Stimulated activated CD4-positive, alpha-beta T cell treated with anti-CD3 and anti-CD28 coated beads, TNF-alpha, amount 100 ng/mL, for 48 hours (primary cell): ENCODE measurements at places on chromosomes 3 and 15.

DNA sequence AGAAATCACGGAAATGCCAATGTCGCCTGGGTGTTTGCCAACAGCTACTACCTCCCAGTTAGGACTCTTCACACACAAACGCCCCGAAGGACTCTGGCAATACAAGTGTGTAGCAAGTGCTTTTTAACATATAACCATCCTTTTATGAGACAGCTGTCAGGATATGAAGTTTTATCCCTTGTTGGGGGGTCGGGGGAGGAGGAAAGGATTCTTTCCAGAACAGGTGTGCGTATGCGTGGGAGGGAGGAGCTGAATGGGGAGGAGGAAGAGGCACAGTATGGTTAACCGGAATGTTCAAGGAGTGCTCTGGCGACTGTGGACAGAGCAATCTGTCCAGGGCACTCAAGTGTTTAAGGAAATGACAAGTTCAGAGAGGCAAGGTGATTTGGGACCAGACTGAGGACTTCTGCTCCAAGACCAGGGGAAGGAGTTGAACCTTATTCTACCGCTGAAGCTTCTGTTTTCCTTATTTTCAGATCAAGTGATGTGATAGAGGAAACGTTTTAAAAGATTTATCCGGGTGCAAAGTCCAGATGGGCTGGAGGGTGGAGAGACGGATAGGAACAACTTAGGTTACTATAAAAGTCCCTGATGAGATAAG is 1.3 kb downstream of the TSPAN3 start:
- no peak for DNase-seq

- DNase-seq: peak; percentile 24
Observed at GRCh38 chr15:31867536-31868442, 162.5 kb upstream of the CHRNA7 start.

DNA sequence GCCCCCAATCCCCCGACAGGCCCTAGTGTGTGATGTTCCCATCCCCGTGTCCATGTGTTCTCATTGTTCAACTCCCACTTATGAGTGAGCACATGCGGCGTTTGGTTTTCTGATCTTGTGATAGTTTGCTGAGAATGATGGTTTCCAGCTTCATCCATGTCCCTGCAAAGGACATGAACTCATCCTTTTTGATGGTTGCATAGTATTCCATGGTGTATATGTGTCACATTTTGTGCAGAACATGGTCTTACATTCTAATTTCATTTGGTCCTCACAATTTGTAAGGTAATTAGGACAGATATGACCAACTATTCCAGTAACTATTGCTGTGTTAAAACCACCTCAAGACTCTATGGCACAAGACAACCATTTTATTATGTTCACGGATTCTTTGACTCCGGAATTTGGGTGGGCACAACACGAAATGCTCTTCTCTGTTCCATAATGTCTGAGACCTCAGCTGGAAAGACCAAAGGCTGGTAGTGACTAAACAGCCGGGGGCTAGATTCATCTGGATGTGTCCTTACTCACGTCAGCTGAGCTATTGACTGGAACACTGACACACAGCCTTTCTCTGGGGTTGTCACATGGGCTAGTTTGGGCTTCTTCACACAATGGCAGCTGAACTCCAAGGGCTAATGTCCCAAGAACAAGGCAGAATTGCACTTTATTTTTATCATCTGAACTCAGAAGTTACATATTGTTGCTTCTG is 13.6 kb upstream of the GLCE start:
- DNase-seq: no peak

GRCh38 chr15:51726302-51727073 is 11.0 kb downstream of the LYSMD2 start:
- no peak for DNase-seq

- DNase-seq: no peak
Observed at GRCh38 chr3:50318615-50319014, 3.9 kb downstream of the HYAL2 start.

DNA sequence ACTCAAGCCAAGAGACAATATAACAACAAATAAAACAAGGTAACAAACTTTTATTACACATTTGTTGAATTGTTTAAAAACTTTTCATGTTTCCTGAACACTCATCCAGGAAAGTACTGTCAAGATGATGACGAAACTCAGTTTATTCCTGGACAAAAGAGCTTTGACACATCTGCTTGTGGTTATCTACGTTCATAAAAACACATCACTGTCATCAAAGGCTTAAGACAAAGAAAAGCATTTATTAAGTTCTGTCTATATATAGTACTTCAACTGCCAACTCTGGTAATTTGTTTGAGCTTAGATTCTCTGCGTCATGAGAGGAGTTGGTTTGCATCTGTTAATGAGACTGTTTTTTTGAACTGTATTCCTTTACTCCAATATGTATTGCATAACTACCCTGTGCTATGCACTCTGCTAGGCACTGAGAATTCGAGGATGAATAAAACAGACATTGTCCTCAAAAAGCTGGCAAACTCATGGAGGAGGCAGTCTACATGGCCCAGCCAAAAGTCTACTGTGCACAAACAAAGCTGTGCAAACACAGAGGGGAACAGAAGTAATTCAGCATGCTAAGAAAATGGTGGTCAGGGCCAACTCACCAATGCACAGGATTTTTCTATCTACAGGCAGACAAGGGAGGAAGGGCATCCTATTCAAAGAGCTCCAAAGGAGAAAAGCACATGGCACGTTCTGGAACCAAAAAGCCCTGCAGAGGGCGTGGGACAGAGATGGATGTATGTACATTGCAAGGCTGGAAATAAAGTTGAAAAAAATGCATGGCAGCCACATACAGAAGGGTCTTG is 21.5 kb downstream of the PLD1 start:
- DNase-seq: no peak

DNA sequence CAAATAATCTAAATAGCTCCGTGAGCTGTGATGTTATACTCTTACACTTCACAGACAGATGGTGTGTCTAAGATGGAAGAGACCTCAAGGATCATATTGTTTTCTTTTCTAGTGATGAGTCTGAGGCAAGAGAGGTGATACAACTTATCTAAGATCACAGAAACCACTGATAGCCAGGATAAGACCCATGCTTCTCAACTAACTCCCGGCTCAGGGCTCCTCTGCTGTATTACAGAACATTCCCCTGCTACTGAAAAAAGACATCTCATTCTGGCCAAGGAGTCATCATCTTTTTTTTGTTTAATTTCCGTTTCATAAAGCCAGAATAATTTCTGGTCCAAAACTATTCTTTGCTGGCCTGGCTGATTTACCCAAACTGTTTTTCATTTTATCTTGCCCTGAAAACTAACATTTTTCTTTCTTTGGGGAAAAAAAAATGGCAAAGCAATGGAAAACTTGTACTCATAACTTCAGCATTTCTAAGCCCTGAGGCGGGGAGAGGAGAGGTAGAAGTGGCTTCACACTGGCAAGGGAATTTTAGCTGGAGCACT is 46.9 kb upstream of the GAP43 start:
- DNase-seq: no peak

DNA sequence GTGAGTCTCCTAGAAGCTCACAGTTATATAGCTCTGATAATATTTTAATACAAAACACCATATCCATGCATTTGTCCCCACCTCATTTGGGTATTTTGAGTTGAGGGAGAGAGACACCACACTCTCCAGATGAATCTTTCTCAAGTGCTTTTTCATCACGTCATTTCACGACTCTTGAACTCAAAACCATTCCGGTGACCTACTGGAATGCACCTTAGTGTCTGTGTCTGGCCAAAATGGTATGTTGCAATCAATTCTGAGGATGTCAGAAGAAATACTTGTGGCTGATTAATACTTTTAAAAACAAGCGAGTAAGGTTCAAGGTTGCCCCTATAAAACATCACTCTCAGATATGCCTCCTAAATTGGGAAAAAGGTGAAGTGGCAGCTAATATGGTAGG is 352.6 kb upstream of the ICE2 start:
- DNase-seq: no peak

DNA sequence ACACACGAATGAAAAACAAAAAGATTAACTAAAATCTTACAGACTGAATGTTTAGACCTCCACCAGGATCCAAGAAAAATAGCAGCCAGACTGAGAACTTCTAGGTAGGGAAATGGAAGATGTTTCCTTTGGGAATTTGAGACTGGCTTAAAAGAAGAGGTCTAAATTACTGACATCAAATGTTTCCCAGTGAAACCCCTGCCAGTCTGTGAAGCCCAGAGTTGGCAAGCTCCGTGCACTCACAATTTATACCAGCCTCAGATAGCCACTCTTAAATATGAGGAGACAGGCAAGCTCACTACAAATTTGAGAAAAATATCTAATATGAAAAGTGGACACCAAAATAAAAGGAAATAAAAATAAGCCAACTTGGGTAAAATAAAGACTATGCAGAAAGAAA is 700.5 kb upstream of the ZNF385D start:
- DNase-seq: no peak

DNA sequence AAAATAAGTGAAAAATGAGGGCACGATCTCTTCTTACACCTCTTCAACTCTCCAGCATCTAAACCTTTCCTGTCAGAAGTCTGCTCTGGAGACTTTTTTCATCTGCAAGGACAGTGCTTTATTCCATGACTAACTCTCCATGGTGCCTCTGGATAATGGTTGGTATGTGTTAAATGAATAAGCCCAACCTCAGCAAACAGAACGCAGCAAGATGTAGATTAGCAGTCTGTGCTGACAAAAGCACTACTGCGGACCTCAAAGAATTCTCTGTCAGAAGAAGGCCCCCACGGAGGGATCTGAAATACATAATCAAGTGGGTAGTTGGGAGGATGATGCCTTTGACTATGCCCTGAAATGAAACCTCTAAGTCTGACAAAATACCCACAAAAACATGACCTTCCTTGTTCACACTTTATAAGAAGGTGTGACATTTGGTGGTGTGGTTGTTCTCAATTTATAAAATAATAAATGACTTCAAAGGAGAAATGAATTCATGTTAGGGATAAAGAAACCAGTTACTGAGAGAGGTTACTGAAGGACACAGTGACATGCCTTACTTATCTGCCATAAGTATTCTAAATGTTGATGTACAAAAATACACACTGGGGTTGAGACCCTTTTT is 43.2 kb upstream of the ADCY5 start:
- no peak for DNase-seq
